ENCODE measurements at places on chromosomes 16 and 17.

- DNase-seq, result no peak
These were observed at the start of gene TBX2 for GRCh38 chr17:61399131-61400065. TSS of gene TBX2 (plus strand) at chr17:61399843. CDS start at chr17:61400177, 334 bp downstream.

GRCh38 chr16:17343728-17344127 is 127.0 kb downstream of the XYLT1 start:
- no peak for DNase-seq

GRCh38 chr16:84611041-84611440 is 6.8 kb downstream of the COTL1 start:
- DNase-seq, result no peak

GRCh38 chr17:61485067-61485775 is 33.0 kb downstream of the TBX4 start:
- DNase-seq, result no peak

DNA sequence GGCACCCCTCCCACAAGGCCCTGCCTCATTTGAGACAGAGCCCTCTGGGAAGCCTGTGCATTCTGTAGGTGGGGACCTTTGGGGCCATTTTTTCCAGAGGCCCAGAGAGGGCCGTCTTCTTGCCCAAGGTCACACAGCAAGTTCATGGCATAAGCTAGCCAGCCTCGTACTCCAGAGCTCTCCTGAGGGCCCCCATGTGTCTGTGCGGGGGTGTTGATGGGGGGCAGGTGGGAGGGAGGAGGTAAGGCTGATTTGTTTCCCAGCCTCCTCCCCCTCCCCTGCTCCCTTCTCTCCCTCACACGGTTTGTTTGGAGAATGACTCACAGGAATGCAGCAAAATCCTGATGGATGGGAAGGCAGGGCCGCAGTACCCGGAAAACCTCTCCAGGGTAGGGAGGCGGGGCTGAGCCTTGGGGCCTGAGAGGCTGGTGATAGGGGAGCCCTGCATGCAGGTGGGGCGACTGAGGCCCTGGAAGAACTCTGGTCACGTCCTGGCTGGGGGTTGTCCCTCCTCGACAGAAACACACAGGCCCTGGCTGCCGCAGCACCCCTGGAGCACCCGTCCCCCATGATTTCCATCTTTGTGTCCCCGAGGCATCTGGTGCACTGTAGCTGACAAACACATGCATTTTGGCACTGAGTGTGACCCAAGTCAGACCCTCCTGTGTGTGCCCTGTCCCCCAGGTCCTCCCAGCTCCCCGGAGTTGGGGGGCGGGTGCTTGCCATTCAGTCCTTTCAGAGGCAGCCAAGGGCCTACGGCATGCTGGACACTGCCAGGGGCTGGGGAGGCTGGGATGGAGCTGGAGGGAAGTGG is 29.7 kb downstream of the RAI1 start:
- no peak for DNase-seq

- no peak for DNase-seq
These were observed 23.8 kb upstream of the SDR42E2 start for GRCh38 chr16:22138482-22138881.

DNA sequence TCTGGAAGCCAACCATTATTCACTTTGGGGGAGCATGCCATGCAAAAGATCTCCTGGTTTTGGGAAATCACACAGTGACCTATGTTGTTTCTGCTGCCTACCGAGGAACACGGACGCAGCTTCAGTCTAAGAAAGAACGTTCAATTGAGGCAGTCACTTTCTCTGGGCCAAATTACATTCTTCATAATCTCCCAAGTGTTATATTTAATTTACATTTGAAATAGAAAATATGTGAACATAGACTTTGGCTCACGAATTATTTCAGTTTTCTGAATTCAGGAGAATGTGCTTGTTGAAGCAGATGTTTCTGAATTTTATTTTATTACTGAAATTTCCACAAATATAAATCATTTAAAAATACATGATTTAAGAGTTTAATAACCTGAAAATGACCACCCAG is 93.6 kb upstream of the KCNJ16 start:
- DNase-seq, result no peak

DNA sequence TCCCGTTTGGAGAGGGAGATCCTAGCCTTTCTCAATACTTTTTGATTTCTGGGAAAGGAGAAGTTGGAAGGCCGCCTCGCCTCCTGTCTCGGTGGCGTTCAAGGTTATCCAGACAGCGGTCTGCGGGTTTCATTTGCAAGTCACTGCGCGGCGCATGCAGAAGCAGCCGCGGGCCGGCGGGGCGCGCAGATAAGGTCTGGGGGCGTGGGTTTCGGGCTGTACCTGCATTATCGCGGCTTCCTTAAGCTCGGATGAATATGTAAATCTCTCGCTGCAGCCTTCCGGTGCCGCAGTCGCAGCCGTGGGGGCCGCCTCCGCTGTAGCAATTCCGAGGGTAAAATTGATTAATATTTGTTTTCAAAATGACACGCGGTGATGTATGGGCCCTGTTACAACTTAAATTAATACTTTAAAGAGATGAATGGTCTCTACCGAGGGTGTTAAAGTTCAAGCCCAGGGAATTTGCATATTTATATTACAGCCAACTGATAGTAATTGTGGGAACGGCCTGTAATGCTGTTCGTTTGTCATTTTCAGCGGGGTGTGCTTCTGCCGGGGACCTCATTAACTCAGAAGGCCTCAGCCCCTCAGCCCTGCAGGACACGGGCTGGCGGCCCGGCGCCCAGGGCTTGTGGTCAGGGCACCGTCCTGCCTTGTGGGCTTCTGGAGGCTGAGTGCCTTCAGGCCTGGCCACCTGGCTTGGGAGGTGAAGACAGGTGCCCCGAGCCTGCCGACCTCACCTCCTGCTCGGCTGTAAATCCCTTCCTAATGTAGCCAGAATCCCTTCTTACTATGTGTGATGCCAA is 99.4 kb downstream of the CYLD start:
- DNase-seq, result peak; percentile 10

GRCh38 chr16:81604960-81605383 is 160.4 kb downstream of the CMIP start:
- no peak for DNase-seq

- DNase-seq, result no peak
These were observed 18.9 kb downstream of the C16orf54 start for GRCh38 chr16:29726845-29727377.

DNA sequence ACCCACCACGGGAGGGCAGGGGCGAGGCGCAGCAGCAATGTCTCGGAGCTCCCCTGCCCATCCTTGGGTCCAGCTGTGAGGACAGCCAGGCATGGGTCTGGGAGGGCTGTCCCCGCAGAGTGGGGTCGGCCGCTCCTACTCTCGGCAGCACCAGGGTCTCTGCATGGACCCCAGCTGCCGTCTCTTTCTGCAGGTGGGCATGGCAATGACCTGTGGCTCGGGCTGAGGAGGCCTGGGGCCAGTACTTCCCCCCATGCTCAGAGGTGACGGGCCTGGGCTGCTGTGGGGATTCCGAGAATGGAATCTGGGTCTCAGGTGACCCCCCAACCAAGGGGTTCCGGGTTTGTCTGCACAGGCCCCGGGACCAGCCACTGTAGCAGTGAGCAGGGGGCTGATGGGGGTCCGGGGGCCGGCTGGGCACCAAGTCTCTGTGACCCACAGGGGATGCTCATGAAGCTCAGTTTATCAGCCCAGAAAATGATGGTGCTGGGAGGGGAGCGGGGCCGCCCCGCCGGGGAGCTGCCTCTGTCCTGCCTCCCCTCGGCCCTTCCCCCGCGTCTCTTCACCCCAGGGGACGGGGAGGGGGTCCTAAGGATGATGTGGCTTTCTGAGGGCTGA is 23.5 kb downstream of the CACNA1H start:
- DNase-seq, result no peak

DNA sequence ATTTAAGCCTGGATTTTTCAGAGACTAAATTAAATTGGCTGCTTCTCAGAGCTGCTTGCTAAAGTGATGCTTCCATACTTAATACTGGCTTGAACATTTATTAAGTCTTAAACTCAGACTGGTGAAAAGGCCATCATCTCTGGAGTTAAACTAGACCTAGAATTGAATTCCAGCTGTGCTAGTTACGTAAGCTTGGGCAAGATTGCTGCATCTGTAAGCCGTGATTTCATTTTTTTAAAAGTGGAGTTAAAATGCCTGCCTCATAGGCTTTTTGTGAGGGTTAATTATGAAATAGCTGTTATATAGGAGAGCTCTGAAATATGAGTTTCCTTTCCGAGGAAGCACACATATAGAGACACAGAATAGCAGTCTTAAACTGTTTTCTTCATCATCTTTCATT is 84.7 kb downstream of the VAT1L start:
- DNase-seq, result no peak

DNA sequence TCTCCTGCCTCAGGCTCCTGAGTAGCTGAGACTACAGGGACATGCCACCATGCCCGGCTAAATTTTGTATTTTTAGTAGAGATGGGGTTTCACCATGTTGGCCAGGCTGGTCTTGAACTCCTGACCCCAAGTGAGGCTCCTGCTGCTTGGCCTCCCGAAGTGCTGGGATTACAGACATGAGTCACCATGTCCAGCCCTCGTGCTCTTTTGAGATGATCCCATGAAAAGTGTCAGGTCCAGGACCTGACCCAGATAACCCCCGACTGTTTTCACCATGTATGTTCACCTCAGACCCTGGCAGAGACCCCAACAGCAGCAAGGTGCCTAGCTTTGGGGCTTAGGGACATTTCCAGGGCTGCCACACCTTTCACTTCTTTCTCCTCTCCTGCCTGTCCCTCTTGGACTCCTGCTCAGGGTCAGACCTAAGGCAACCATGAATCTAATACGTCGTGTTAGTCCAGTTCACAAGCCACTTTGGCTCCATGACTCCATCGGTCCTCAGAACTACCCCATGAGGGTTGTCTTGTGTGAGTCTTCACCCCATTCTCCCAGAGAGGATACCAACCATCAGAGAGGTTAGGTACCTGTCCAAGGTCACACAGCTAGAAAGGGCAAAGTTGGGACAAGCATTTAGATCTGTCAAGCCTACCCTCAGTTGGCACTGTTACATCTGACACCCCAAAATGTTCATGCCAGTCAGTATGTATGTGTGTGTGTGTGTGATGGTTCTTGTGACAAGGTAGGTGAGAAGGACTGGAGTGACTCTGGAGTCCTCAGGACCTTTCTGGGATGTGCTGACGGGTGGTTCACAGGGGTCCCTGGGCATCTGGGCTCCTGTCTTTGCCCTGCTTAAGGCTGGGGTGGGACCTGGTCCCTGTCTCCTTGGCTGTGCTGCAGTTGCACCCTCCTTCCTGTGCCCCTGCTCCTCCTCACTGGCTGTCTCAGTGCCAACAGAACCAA is 23.1 kb upstream of the MAP3K14 start:
- DNase-seq, result no peak

DNA sequence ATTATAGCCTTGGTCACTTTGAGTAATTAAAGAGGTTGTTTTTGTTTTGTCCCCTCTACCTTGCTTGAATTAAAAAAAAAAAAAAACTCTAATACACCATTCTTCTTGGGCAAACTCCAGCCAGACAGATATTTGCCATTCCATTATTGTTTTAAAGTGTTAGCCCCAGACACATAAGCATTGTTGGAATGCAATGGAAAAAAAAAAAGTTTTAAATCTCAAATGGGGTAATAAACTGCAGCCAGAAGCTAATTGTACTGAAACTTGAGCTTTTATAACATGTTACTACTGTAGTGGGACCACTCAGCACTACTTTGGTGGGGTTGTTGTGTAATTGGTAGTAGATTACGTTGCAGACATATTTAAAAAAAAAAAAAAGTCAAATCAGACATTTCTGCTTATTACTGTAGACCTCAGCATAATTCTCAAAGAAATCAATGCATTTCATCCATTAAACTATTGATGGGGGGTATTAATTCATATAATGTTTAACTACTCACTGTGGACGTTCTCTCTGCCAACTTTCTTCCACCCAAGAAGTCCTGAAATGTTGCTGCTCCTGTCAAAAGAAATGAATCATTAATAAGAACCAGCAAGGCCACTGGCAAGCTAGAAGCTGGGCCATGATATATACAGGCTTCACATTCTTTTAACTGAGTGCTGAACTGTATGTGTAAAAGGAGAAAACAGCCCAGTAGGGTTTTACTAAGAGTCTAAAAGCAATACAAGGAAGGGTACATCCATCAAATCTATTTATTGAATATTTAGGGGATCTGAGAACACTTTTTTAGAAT is 626.6 kb upstream of the SOX9 start:
- DNase-seq, result no peak

DNA sequence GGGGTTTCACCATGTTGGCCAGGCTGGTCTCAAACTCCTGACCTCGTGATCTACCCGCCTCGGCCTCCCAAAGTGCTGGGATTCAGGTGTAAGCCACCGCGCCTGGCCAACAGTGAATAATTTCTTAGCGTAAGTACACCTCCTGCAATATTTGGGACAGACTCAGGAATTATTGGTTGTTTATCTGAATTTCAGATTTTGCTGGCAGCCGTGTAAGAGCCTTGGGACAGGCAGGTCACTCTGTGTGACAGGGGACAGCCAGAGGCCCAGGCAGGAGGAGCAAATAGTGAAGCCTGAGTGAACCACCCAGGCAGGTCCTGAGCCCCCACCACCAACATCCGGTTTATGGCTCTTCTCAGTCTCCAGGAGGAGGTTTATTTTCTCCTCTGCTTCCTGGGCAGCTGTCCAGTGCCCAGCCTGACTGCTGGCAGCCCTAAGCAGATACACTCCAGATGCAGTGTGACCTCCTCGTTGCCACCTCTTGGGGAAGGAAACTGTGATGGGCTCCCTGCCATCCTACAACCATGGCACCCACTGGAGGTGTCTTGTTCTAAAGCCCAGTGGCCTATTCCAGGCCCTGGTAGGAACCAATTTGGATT is 26.2 kb upstream of the ADORA2B start:
- DNase-seq, result no peak

Measured in inflammatory macrophage treated with lipopolysaccharide for 1 hour (primary cell).